ENCODE measurements at places on chromosomes 4 and X.

- no peak for DNase-seq
Observed at GRCh38 chr4:11782859-11783258, 354.2 kb upstream of the HS3ST1 start.

DNA sequence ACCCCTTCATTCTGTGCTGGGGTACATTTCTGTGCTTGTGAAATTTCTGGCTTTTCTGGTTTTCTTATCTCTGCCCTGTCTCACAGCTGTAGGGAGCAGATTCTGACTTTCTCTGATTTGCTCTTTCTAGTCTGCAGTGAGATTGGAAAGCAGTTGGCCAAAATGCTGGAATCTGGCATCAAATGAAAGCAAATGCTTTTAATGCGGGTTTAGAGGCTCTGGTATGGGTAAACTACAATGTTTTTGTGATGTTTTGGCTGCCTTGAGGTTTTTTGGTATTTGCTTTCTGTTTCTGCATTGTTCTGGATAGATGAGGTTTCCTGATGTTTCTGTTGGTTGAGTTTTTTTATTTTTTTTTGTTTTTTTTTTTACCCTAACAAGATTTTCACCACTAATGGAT lies 23.8 kb downstream of the SMIM20 start:
- DNase-seq = peak; percentile 24

DNA sequence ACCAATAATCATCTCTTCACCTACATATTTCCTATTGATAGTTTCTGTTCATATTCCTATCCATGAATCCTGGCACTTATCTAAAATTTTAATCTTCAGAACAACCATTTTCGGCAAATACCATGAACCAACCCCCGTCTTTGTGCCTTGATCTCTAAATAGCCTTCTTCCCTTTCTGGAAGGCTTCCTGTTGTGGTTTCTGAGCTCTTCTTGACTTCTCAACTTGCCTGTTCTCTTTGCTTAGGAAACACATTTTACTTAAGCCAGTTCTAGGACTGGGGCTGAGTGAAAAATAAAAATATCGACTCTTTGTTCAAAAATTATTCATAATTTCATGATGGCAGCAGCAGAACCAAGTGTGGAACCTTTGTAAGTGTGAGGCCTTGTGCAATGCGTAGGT lies 882.4 kb downstream of the C4orf33 start:
- no peak for DNase-seq

DNA sequence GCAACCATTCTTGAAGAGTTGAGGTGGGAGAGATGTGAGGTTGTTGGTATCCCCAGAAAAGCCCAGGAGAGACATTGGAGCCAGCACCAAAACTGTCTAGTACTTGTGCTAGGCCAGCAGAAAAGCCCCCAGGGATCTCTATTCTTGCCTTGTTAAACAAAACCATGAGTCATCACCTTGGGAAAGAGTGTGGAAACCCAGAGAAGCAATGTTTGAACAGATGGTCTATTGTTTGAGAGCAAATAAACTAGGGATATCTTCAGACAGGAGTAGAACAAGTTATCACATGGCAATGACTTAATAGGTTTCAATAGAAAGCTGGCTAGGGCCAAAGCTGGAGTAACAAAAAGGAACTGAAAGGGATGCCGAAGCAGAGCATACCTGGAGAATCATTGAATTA lies 195.7 kb upstream of the CASK start:
- DNase-seq = no peak

DNA sequence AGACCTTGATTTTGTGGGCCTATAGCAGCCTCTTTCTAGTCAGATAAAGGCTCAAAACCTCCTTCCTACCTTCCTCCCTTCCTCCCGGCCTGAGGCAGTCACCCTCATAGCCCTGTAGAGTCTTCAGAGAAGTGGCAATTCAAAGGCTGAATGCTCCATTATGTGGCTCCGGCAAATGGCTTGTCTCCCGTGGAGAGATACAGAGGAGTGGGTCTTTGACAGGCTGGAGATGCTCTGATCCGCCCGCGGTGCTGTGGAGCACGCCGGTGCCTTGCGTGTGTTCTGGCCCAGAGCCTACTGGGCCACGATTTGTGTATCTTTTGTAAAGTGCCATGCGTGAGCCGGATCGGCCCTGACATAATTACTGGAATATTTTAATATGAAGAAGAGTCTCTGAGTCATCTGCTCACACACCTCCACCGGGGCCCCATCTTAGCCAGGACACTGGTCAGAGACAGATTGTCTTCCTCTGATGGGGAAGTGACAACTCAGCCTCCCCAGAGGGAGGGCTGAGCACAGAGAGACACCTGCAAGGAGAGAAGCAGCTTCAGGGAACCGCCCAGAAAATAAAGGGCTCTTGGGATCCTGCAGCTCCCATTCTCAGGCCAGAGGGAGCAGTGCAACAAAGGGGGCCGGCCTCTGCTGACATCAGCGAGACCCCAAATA lies 88.7 kb downstream of the DCTD start:
- no peak for DNase-seq

DNA sequence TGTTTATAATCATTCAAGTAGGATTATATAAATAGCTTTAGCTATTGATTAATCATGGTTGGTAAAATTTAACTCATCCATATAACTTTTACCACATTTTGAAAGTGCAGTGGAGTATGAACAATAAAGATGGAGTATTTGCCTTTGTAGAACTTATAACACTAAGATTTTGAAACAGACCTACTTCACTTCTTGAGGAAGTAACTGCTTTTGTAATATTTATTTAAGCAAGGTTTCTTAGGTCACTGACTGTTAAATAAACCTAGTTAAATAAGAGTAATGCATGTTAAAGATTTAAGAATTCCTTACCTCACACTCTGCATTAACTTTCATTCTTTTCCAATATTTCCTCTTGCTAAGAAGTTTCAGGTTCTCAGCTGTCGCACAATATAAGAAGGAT lies 242.5 kb downstream of the CFAP299 start:
- DNase-seq = no peak

DNA sequence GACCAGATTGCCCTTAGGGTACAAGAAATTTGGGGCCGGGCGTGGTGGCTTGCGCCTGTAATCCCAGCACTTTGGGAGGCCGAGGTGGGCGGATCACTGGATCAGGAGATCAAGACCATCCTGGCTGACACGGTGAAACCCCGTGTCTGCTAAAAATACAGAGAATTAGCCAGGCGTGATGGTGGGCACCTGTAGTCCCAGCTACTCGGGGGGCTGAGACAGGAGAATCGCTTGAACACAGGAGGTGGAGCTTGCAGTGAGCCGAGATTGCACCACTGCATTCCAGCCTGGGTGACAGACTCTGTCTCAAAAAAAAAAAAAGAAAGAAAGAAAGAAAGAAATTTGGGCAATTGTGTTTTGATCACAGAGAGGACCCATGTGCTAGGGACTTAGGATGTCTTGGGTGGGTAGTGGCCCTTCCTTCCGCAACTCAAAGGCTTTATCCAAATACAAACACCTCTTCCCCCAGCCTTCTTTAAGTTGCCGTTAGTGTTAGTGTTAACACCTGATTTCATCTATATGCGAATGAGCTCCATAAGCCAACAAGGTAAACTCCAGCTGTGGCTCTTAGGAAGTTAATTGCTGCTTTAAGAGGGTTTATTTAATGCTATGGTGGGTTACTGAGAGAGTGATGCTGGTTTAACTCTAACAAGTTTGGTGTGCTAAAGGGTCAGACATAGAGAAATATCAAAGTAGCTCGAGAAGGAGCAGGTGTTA lies 8.6 kb upstream of the CCDC110 start:
- DNase-seq = no peak

- DNase-seq = no peak
Observed at GRCh38 chr4:28545986-28546385, 1685.3 kb downstream of the STIM2 start.

- no peak for DNase-seq
Observed at GRCh38 chr4:153403726-153404125, 59.2 kb downstream of the MND1 start.

DNA sequence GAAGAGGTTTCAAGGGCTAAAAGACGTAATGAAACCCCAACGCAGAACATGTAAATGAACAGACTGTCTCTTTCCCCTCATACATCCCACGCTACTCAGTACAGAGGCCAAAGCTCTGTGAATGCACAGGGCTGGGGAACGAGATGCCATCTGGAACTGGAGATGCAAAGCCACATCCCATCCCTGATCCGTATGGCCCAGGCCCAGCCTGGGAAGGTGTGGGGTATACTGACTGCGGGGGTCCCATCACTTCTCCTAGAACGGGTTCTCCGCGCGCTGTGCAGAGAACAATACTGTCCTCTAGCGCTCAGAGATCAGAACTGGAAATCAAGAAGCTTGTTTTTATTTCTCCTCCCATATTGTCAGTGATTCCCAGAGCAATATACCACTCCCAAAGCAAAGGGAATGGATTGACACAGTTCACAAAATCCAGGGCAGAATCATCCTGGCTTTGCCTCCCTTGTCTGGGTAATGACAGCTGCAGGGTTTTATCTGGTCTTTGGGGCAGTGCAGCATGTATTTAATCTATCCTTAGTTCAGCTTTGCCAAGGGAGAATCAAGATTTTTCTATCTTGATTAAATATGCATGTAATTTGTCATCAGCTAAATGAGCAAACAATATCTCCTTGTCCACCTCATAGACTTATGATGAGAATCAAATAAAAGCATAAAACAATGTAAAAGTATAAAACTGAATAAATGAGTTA lies 47.3 kb upstream of the TLR3 start:
- DNase-seq = no peak

DNA sequence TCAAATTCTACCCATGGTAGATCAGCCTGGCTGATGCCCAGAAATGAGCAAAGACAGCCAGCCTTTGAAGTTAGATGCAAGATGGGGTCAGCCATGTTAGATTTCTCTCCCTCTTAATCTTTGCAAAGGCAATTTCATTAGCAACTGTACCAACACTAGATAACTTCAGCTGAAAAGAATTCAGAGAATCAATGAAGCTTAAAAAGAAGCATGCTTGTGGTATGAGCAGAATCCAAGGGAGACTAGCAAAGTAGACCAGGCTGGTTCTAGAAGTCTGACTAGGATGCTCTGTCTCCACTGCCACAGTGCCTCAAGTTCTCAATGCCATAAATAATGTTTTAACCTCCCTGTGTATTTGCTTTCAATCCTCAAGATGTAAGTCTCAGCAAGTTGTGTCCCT lies 247.3 kb downstream of the SLC7A11 start:
- no peak for DNase-seq

DNA sequence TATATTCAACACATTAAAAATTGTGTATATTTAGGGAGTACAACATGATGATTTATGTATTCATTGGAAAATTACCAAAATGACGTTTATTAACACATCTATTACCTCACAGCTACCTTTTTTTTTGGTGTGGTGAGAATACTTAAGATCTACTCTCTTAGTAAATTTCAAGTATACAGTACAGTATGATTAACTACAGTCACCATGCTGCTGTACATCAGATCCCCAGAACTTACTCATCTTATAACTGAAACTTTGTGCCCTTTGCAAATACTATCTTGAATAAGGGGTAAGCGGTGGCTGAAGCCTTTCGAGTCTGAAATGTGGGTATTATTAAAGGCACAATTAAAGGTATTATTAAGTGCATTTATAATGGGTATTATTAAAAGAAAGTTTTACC lies 976 bp downstream of the PHKA1 start:
- peak; percentile 46 for DNase-seq

DNA sequence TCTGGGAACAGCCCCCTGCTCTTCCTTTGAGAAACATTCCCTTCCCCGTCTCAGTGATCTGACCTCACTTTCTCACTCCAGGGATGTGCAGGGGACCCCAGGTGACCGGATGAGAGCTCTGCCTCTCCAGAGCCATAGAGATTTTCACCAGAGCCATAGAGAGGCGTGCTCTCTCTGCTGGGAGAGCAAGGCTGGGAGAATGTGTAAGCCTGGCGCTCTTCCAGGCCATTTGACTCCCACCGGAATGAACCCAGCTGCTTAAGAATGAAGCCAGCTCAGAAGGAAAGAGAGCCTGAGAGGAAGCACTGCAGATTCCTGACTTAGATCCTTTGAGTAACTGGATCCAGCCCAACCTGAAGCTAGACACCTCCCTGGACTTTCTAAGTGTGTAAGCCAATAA lies 106.4 kb downstream of the DHX15 start:
- DNase-seq = no peak

DNA sequence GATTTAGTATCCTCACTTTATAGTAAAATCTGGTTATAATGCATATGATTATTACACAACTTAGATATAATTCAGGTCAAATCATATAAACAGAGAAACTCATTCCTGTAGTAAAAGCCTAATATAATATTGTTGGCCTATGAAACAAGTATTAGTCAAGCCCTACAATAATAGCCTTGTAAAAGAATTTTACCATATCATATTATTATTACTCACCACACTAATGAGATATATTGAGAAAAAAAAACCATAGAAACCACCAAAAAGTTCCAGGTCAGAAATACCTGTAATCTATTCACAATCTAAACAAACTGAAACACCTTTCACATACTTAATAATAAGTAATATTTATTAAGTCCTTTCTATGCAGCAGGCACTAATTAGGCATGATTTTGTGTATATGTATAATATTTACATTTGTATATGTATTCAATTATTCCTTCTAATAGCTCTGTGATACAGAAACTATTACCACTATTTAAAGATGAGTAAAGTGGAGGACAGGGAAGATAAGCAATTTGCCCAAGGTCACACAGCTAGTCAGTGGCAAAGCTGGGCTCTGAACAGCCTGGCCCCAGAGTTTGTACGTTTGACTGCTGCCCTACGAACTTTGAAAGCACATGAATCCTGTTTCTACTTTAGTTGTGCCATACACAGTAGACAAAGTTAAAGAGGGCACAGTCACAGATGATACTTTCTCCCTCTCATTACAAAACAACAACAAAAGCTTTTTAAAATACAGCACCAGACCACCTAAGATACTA lies 9.0 kb downstream of the ZNF827 start:
- no peak for DNase-seq

GRCh38 chrX:255923-256331 lies 25.3 kb upstream of the PLCXD1 start:
- DNase-seq = no peak

- DNase-seq = peak; percentile 92
Observed at GRCh38 chr4:151014521-151015458, at the start of gene LRBA. LRBA (minus strand) TSS chr4:151015284; CDS start chr4:151014642, 642 bp downstream.

GRCh38 chrX:46575586-46575985 lies 2.0 kb downstream of the CHST7 start:
- no peak for DNase-seq

- no peak for DNase-seq
Observed at GRCh38 chr4:149910604-149911350, 95.1 kb upstream of the IQCM start.

DNA sequence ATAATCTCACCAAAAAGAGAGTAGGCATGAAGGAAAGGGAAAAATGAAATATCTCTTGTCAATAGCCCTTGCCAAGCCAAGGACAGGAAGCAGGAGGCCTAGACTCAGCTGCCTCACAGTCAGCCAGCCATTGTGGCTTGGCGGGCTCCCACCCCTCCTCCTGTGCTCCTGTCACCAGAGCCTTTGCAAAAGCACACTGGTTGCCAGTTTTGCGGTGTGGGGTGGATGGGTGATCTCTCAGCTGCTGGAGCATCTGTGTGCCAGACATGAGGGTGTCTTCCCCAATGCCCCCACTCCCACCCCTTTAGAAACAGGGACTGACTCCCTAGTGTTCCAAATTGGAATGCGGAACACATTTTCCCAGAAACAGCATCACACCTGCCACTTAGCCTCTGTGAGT lies 26.1 kb downstream of the ARHGEF6 start:
- DNase-seq = no peak

All from activated CD4-positive, alpha-beta T cell treated with anti-CD3 and anti-CD28 coated beads, Interleukin-10, Interleukin-2, amounts not matched to agents 100 ng/mL and 50 ng/mL, durations not matched to agents 16 hours and 8 hours (primary cell).